Fibroblast of gingiva (primary cell): ENCODE measurements at places on chromosomes 2 and 18.

GRCh38 chr2:102784940-102785339 lies 23.1 kb downstream of the TMEM182 start:
- DNase-seq: no peak

- DNase-seq: no peak
Observed at GRCh38 chr2:3189076-3189591, 188.5 kb downstream of the EIPR1 start.

- DNase-seq: no peak
Observed at GRCh38 chr2:172079416-172079815, 5.9 kb upstream of the DLX1 start.

GRCh38 chr18:3194947-3195612 lies 24.7 kb downstream of the MYOM1 start:
- DNase-seq: no peak

DNA sequence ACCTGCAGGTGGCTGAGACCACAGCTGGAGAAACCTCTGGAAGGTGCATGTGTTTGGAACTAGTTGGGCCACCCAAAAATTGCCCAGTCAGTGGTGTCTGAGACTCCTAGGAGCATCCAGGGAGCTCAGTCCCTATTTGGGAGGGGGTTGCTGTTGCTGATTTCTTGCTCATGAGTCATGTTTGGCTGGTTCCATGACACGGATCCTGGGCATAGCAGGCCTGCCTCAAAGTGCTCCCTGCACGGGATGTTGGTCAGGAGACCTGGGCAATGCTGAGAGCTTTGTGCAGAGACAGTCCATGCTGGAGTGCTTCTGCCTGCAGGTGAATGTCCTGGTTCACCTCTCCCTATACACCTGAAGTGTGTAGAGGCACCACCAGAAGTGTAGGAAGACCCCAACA lies 194.2 kb downstream of the GLI2 start:
- DNase-seq: no peak
